Activated T-cell treated with anti-CD3 and anti-CD28 coated beads, Interleukin-2, amount 50 U/mL, for 72 hours (primary cell): ENCODE measurements at places on chromosomes 2 and 18. TPM values are rescaled to one million over a fixed set of nuclear protein-coding genes. Genes with fewer than 3 reads are reported as not detected.

DNA sequence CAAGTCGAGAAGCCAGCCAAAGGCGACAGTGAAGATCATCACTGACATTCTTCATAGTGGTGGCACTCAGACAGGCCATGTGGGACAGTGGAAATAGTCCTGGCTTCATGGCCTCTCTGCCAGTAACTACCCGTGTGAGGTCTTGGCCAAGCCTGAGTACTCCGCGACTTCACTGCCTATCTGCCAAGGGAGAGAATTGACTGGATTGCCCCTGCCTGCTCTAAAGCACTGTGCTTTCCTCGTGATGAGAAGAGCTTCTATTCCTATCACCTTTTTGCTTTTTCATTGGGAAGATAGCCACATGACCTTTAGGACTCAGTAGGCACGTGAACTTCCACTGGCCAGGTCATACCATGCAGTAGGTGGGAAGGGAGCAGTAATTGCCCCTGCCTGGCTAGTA is 239.3 kb downstream of the HAUS1 start:
- DNase-seq: no peak

- DNase-seq: no peak
These were observed 71.9 kb upstream of the SLC16A14 start for GRCh38 chr2:230140667-230141066.

REEP1 gene
- total RNA-seq: 0.38 TPM

DNA sequence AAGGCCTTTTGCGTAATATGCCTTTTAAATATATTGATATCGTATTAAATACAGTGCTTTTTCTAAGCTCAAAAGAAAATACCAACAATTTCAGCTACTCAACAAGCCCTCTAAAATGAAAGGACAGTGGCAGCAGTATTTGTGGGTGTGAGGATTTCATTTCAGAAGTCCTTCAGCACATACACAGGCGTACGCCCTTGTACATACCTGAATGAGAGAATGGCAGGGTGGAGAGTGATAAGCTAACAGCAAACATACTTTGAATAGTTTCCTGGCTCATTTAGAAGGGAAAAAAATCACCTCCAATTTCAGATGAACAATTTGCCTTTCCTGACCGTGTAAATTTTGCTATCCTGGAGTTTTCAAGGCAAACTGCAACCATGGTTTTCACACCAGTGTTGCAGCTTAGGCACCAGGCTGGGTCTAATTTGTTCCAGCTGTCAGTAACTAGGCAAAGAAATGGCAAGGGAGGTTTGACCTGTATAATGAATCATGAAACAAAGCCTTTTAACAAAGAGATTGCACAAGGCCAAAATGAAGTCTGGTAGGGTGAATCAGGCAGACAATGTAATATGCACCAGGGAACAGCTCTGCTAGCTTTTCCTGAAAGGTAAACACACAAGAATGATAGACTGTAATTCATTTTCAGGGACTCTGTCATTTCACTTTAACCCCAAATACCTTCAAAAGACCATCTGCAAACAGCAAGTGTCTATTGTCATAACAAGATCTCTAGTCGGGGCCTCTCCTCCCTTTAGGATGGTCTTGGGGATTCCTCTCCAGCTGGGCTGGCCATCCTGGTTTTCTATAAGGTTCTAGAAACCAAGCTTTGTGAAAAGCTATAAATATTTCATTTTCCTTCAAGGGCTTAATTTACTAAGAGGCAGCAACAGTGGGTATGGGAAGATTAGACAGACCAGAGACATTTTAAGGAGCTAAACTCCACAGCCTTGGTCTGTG is 11.5 kb downstream of the ANKRD29 start:
- DNase-seq: no peak

DNA sequence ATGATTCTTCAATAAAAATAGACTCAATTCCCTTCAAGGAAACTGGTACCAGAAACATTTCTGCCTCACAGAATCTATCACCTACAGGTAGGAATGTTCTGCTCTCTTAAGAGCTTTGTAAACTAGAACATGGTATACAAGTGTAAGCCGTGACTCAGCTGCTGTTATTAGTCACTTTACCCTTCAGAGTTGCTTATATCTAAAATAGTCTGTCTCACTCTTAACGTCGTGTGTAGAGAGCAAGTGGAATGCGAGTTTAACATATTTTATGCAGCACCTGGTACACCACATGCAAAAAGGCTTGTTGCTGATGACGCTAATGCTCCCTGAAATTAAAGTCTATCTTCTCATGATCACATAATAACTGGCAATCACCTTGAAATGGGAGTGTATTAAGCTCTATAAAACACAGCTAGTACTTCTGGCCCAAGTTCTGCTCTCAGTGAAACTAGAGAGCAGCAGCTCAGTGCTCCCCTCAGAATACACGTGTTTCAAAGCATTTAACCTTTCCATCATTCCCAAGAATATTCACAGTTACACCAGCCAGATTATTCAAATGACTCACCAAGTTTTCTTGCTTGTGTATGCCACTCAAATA is 420.0 kb downstream of the ZEB2 start:
- peak; percentile 22 for DNase-seq

LBX2 gene
- total RNA-seq: 1.2 TPM
